Stromal cell of bone marrow (primary cell): ENCODE measurements at places on chromosomes 2 and 18.

GRCh38 chr2:25980076-25980887 lies 2.0 kb downstream of the KIF3C start:
- DNase-seq: no peak

GRCh38 chr2:116545286-116546068 lies 1269.0 kb upstream of the DDX18 start:
- DNase-seq: no peak

- no peak for DNase-seq
Observed at GRCh38 chr2:191625016-191625415, 52.9 kb upstream of the NABP1 start.

- no peak for DNase-seq
Observed at GRCh38 chr2:151853070-151853758, 25.0 kb upstream of the ARL5A start.

DNA sequence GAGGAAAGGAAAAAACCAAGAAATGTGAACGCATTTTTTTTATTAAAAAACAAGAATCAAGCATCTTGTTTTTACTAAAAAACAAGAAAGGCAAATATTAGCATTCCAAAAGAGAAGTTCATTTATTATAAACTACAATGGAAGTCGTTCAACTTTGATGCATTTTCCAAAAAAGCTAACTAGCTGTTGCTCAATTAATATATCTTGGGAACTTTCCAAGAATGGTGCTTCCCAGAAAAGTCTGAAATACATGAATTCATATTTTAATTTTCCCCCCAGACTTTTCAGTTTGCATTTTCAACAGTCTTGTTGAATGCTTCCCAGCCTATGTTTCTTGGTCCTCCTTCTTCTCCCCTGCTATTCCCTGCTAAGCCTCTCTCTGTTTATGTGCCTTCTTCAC lies 7.5 kb upstream of the RND3 start:
- DNase-seq: no peak

- no peak for DNase-seq
Observed at GRCh38 chr2:150292807-150293206, 194.7 kb downstream of the RND3 start.

DNA sequence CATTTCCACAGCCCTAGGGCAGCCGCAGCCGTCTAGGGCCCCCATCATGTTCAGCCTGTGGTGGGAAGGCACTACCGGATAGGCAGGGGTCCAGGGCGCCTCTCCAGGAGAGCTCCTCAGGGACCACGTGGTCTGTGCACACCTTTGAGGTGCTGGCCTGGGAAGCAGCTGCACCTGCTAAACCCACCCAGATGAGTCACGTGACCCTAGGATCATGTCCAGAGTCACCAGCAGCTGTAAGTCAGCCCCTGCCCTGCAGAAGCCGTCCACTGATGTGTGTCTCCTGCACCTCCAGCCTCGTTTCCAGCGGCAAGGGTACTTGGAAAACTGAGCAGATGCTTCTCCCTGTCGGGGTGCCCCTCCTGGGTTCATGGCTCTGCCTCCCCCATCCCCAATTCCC lies 682.6 kb upstream of the SALL3 start:
- no peak for DNase-seq
